ENCODE measurements at places on chromosomes 12 and 14.

DNA sequence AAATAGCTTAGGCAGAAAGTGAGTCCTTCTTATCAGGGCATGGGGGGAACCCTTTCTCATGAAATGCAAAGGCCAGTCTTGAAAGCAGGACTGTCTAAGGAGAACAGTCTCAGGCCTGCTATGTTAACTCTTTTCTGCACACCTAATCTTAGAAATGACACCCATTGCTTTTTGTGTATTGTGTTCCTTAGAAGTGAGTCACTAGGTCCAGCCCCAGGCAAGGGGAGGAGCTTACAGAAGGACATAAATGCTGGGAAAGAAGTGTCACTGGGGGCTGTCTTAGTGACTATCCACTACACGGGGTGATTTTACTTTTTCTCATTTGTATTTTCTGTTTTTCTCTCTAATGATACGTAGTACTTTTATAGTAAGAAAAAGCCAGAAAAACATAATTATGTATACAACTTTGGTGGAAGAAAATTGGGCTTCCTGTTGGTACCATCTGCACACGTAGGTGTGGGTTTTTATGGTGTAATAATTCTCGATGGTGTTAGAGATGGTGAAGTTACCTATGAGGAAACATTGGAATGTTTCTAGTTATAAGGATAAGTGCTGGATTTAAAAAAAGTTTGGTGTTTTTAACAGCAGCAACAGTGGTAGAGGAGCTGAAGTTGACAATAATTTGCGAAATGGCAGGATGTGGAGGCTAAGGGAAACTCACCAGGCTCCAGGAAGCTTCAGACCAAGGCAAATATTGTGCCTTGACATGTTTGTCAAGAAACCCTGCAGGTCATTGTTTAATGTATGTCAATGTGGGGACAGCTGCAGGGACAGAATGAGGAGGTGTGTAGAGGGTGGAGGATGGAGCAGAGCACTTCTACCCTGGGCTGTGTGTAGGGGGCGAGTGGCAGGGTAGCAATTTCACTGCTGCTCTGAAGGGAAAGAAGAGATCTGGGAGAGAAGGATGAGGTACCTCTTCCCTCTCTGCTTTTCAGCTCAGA is 214.9 kb downstream of the KTN1 start:
- no peak for DNase-seq

DNA sequence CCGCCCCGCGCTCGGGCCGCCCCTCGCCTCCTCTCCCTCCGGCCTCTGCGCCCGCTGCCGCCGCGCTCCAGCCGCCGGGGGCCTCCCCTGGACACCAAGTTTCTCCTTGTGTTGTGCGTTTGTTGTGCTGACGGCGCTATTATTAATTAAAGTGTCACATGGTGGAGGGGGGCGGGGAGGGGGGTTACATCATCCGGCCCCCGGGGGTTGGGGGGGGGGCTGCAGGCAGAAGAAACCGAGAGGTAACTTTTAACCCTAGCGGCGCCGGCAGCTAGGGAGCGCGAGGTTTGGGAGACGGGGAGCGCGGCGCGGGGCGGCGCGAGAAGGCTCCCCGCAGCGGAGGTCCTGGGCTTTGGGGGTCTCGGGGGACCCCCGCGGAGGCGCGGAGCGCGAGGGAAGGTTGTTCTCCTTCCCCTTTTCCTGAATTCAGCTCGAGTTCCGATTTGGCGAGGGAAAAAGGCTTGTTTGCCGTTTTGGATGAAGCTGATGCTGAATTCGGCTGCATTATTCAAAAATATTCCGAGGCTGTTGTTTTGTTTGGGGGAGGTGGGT is at the start of gene HRK:
Gene HRK, minus strand, starts transcription at position 117 of the 552 bp plus-strand sequence. CDS start 134 bp downstream, outside the sequence.
- no peak for DNase-seq

GRCh38 chr12:67451206-67451605 is 182.0 kb downstream of the CAND1 start:
- DNase-seq: no peak

DNA sequence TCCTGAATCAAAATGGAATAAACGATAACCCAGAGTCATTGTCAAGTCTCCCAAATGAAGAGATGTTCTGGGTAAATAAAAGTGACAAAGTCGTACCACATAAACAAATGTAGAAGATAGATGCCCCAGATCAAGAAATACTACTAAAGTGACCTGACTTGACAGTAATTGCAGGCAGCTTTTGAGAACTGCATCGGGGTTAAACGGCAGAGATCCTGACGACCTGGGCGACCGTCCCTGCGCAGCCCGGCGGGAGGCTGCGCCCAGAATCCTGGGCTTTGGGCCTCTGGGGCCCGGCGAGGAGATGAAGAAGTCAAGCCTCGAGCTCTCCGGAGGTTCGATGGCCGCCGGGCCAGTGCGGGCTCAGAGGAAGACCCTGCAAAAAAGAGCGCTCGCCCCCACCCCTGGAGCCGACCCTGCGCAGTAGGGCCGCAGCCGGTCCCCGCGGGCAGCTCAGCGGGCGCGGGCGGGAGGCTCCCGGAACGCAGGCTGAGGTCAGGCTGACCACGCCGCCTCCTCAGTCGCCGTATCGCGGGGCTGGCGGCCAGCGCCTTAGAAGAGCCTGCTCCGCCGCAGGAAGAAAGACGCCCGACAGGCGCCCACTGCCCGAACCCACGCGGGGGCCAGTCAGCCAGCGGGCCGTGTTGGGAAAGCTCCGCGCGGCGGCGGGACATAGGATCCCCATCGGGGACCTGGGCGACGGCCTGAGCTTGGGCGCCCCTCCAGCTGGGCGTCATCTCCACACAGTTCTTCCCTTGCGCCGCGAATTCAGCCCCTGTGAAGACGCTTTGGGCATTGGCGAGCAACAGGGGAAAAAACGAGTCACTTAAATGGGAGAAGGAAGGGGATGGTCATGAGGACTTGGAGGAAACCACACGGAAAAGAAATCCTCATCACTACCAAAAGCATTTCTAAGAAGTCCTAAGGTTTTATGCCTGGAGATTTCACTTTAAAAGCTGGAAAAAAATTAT is 16.0 kb downstream of the NKX2-1 start:
- DNase-seq: no peak

- no peak for DNase-seq
These were observed 344.4 kb upstream of the STXBP6 start for GRCh38 chr14:25394356-25394755.

- no peak for DNase-seq
These were observed 141.5 kb upstream of the RFLNA start for GRCh38 chr12:124153392-124153791.

- DNase-seq: no peak
These were observed 49.1 kb downstream of the B4GALNT3 start for GRCh38 chr12:508795-509194.

GRCh38 chr12:2309647-2310046 is 256.9 kb downstream of the CACNA1C start:
- no peak for DNase-seq

- no peak for DNase-seq
These were observed 178.9 kb upstream of the DYRK2 start for GRCh38 chr12:67469666-67470065.

- DNase-seq: peak; percentile 93
These were observed at the start of gene PSME1 for GRCh38 chr14:24135834-24136683. Gene PSME1 (plus strand): TSS chr14:24136194. CDS start chr14:24136263, 69 bp downstream.

DNA sequence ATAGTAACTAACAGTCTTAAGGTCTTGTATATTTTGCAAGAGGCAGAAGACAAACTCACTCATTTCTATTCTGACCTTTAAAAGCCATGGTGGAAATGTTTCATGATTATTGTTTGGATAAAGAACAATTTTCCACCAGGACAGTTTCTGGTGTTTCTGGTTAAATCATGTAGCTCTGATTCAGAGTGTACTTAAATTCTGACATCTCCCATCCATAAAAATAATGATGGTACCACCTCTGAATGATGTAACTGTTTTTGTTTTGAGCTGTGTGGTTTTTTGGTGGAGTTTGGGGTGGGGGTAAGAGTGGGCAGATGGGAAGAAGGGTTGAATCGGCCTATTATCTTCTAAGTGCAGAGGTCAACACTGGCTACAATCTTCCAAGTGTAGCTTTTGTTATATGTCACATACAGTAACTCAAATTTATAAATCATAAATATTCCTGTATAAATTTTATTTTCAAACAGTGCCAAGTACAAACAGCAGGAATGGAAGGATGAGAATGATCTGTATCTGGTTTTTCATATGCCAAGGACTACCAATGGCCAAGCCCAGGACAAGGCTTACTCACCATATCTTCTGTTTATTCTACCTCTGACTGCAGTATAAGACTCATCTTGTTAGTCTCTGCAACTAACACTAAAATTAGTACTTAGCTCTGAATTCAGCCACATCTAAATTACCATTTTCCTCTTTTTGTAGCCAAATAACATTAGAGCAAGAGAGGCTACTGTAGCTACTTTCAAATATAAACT is 108.7 kb downstream of the BCAT1 start:
- DNase-seq: no peak

DNA sequence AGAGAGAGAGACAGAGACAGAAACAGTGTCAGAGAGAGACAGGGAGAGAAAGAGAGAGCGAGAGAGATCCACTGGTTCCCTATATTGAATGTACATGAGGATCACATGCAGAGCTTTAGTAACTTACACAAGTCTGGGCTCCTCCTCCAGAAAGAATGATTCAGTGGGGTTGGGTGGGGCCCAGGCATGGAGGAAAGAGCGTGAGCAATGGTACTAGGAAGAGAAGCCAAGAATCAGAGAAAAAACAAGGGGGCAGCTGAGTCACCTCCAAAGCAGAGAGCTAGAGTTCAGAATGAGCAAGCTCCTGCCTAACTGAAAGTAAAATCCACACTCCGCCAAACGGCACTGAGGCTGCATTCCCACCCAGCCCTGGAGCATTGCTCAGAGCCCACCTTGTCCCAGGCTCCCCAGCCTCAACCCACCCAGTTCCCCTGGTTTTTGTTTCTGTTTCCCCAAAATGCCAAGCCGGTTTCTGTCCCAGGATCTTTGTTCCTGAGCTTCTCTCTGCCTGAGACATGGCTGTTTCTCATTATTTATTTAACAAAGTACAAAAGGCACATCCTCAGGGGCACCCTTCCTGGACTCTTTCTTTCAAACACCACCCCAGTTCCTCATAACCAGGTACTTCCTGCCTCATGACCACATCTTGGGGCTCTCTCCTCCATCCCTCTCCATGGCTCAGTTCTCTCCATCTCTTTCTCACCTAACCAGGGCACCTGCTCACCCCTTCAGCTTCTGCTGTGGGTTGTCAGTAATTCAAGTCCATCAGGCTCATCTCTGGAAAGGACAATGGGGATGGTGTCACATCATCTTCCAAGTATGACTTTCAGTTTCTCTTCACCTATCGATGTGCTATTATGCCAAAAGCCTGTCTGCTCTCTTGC is 670.3 kb upstream of the TBX3 start:
- no peak for DNase-seq

GRCh38 chr12:126784328-126784921 is 1482.5 kb upstream of the TMEM132C start:
- peak; percentile 8 for DNase-seq

- no peak for DNase-seq
These were observed 3.9 kb upstream of the HSPA2 start for GRCh38 chr14:64536488-64537245.

- no peak for DNase-seq
These were observed 2.3 kb downstream of the TULP3 start for GRCh38 chr12:2893007-2893406.

GRCh38 chr12:39935275-39935674 is 170.6 kb downstream of the SLC2A13 start:
- no peak for DNase-seq

DNA sequence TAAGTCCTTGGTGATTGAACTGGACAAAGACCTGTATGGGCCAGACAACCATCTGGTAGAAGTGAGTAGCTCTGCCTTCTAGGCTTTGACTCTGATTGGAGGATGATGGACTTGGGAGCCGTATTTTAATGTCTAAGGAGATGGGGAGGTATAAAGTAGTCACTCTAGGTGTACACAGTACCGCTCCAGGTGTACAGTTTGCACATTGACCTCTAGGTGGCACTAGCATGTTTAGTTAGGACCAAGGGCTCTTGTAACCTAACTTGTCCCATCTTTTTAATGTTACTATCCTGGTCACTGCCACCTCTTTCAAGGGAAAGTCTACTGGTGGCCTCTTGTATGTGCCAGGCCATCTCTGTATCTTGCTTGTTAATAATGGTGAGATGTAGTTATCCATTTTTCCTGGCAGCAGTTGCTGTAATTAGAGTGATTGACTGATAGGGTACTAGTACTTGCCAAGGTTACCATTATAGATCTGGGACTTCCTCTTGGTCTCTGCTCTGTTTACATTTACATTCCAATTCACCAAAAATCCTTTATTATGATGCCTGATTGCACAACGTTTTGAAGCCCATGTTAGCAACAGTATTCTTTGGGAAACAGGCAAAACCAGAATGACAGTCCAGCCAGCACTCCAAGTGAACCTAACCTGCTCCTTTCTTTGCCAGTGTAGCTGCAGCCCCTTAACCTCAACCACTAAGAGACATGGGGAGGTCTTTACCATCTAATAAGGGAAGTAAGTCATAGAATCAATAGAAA is 3.6 kb downstream of the SMARCD1 start:
- DNase-seq: peak; percentile 56

GRCh38 chr14:102315121-102315520 is 4.4 kb upstream of the ZNF839 start:
- no peak for DNase-seq

GRCh38 chr12:128803788-128804187 is 20.0 kb downstream of the SLC15A4 start:
- no peak for DNase-seq

GRCh38 chr12:95548056-95548538 is 3.2 kb downstream of the USP44 start:
- DNase-seq: peak; percentile 10

DNA sequence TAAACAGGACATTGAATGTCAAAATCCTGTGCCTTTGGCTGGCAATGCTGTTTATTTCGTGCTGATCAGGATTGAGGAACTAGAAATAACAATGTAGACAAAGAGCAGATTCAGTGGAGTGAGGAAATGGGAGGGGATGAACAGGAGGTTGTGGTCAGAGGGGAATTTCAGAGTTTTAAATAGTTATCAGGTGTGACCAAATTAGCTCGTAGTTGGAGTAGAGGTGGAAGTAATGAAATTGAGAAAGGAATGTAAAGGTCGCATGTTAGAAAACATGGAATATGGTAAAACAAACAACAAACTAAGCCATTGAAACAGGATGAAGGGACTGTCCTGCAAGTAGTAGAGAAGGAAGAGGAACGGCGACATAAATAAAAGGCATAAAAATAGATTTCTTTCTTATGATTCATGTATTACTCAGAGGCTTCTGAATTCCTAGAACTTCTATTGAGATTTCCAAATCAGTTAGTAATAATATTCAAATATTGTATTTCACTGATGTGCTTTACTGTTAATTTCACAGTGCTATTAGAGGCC is 9.5 kb upstream of the SAV1 start:
- DNase-seq: no peak
